GM23248 (cell line): ENCODE measurements at places on chromosomes 5 and 9. TPM values are rescaled to one million over a fixed set of nuclear protein-coding genes. Genes with fewer than 3 reads are reported as not detected.

- no peaks in the 10 kb centered on the region for H3K4me1 ChIP-seq
- H3K4me3 ChIP-seq: no peak overlapping the region
- DNase-seq: no peak
- H3K27me3 ChIP-seq: no peaks in the 10 kb centered on the region; the same call in 1 of the 2 replicates
- no peaks in the 10 kb centered on the region for H3K36me3 ChIP-seq
Measured at GRCh38 chr9:249025-249424, 34.4 kb downstream of the DOCK8 start.

GRCh38 chr5:82799361-82800077 lies 277.7 kb downstream of the TMEM167A start:
- DNase-seq: no peak
- no peaks in the 10 kb centered on the region for H3K4me1 ChIP-seq
- no peak overlapping the region for H3K4me3 ChIP-seq
- no peaks in the 10 kb centered on the region for H3K27me3 ChIP-seq
- no peaks in the 10 kb centered on the region for H3K36me3 ChIP-seq
- no peak overlapping the region for H3K27ac ChIP-seq

- no peaks in the 10 kb centered on the region for H3K36me3 ChIP-seq
- no peak for DNase-seq
- no peak overlapping the region for H3K27ac ChIP-seq
- H3K4me3 ChIP-seq: no peak overlapping the region
- H3K27me3 ChIP-seq: no peaks in the 10 kb centered on the region
Measured at GRCh38 chr5:152063004-152063403, 138.4 kb upstream of the GLRA1 start.

SLC28A3 gene
- 0.32 TPM in 1 of 2 replicates, not detected in the other for total RNA-seq

GRCh38 chr5:64767959-64768357 lies 533 bp downstream of the SREK1IP1 start:
- peak overlapping the region; percentile 99 for H3K4me3 ChIP-seq
- H3K27ac ChIP-seq: peak overlapping the region; percentile 79
- H3K36me3 ChIP-seq: 0 out of 2 replicates have a peak, but pooled peaks cover 3% of the 10 kb centered on the region
- peak; percentile 43 for DNase-seq
- no peaks in the 10 kb centered on the region for H3K27me3 ChIP-seq

GRCh38 chr5:120016717-120017382 lies 387.5 kb downstream of the FAM170A start:
- no peak overlapping the region for H3K27ac ChIP-seq
- no peak overlapping the region for H3K4me3 ChIP-seq
- H3K27me3 ChIP-seq: no peaks in the 10 kb centered on the region
- H3K4me1 ChIP-seq: 0 out of 2 replicates have a peak, but pooled peaks cover 10% of the 10 kb centered on the region
- H3K36me3 ChIP-seq: no peaks in the 10 kb centered on the region
- DNase-seq: peak; percentile 5

DNA sequence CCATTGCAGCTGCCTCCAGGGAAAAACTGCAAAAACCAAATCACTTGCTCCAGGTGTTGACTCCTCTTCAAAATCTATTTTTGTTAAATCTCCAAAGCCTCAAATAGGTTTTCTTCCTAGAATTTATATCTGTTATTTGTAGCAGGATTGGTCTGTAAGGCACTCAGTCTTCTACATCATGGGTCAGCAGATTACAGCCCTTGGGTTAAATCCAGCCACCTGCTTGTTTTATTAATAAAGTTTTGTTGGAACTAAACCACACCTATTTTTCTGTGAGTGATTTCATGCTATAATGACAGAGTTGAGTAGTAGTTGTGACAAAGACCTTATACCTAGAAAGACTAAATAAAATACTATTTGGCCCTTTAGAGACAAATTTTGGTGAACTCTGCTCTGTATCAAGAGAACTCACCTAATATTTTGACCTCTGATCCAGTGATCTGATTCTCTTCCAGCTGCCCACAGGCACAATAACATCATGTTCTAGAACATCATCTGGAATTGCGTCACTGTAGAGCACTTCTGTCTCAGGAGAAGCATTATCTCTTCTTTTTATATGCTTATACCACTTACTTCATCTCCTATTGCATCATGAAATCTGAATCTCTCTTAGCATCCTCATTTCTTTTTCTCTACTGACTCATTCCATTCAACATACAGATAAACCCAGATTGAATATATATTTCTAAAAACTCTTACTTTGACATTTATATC lies 130.1 kb downstream of the RPS23 start:
- H3K36me3 ChIP-seq: no peaks in the 10 kb centered on the region
- no peak overlapping the region for H3K27ac ChIP-seq
- H3K4me3 ChIP-seq: no peak overlapping the region
- no peaks in the 10 kb centered on the region for H3K27me3 ChIP-seq
- peak; percentile 73 for DNase-seq
